ENCODE measurements at places on chromosomes 7 and 10.

- no peak for DNase-seq
Observed at GRCh38 chr7:134892963-134893362, 93.3 kb upstream of the AGBL3 start.

GRCh38 chr7:88121335-88121734, 98.5 kb downstream of the SRI start:
- no peak for DNase-seq

DNA sequence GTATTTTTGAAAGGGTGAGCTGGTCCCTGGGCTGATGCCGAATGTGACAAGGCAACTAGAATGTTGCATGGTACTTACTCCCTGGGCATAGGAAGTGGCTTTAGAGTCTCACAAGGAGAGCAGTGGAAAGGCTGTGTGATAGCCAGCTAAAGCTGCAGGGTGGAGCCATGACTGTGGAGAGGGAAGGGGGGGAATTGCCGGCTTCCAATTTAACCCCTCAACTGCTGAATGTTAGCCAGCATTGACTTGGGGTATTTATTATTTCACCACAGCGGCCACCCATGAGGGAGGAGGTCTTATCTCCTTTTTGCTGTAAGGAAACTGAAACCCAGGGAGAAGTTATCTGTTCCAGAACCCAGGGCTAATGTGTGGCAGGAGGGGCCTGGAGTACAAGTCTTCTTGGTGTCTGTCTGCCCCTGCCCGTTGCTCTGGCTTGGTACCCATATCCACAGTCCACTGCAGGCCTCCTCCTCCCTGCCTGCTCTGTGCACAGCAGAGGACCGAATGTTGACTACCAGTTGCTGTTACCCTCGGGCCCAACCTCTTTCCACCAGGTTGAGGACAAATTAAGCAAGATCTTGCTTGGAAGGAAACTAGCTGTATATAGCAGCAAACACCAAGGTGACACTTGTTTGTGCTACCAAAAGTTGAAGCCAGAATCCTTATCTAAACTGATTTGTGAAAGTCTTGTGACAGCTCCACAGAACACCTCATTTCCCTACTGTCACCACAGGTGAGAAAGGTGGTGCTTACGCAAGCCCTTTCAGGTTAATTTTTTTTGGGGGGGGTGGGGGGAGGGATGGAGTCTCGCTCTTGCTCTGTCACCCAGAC, 37.6 kb downstream of the WBP1L start:
- no peak for DNase-seq

GRCh38 chr7:44057849-44058758, 7.3 kb downstream of the PGAM2 start:
- DNase-seq = no peak

All from NCI-H774 (cell line).